Posterior vena cava (tissue), 2 donors: ENCODE measurements at places on chromosomes 12 and 14.
A peak's percentile ranks its signal among the peaks of the same experiment; 100 is the strongest.

DNA sequence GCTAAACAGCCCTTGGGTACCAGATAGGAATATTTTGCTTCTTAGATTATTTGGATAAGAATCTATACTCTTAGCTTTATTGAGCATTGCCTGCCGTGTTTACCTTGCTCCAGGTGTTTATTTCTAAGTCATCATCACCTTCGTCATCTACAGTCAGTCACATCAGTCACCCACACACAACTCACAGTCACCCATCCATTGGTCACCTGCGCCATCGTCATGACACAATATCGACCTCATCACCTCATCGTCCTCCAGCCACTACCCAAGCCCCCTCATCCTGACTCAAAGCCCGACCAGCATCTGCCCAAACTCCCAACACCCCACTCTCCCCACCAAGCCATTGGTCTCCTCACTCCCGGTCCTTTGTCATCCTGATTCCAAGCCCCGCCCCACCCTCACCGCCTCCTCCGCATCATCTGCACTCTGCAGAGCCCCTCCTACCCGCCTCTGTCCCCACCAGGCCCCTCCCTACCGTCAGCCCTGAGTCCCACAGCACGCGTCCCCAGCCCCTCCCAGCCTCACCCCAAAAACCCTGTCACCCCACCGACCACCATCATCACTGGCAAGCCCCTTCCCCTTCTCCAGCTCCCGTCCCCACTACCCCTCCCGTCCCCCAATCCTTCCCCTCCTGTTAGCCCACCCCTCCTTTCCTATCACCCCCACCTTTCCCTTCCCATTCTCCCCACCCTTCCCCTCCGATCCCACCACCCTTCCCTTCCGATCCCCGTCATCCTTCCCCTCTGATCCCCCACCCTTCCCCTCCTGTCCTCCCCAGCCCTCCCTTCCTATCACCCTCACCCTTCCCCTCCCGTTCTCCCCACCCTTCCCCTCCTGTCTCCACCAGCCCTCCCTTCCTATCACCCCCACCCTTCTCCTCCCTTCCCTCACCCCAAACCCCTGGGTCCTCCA is 9.8 kb downstream of the DLK1 start:
- DNase-seq, result peak; percentile 44

- no peak for DNase-seq
Observed at GRCh38 chr12:6376870-6377666, 1.7 kb upstream of the SCNN1A start.

DNA sequence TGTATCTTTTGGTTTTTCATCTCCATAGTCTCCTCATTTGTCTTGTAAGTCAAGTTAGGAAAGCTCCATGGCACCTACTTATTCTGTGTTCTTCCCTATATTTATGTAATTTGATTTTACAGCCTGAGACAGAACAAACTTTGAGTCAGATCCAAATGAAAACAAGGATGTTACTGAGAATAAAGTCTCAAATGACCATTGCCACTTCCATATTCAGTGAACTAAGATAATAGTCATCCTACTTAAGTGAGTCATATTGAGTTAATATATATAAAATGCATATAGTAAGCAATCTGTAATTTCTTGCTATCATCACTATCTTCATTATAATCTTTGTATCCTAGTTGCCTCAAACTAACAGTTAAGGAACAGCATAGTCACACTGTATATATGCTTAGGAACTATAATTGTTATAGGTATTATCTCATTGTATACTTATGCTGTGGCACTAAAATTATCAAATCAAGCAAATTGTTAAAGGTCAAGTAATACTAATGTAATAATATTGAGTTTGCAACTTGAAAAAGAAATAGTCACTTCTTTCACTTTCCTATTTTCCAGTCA is 30.8 kb downstream of the TMTC3 start:
- DNase-seq, result no peak

- DNase-seq, result peak; percentile 80
Observed at GRCh38 chr14:106308839-106309389, 782.5 kb downstream of the TMEM121 start.

GRCh38 chr12:5807090-5807414 is 138.0 kb downstream of the ANO2 start:
- DNase-seq, result no peak

- DNase-seq, result no peak
Observed at GRCh38 chr12:117360222-117360550, 1.2 kb downstream of the NOS1 start.

- no peak for DNase-seq
Observed at GRCh38 chr14:99527427-99528076, 46.3 kb downstream of the CCNK start.

DNA sequence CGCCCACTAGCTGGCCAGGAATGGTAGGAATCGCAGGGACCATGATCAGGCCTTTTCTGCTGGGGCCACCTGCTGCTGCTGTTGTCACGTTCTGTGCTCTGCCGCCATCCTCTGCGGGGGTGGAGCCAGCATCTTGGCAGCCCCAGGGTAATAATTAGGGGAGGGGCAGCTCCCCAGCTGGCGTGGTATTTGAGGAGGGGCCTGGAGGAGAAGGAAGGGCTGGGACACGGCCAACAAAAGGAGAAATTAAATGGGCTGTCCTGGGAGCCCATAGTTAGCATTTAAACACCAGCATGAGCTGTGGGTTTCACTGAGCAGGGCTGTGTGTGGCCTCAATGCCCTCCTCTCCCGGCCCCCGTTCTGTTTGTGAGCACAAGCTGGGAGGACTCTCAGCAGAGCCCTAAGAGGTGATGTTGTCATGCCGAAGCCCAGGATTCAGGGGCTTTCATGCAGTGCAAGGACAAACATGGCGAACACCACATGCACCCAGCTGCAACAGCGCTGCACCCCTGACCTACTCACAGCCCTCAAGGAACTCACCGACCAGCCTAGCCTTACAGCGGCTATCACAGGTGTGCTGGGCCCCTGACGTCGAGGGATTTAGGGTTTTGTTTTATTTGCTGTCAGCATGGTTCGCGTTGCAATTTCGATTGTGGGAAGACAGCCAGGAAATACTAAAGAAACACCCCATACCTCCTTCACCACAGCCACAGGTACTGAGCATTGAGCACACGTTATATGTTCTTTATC is 324.3 kb downstream of the CACNA1C start:
- DNase-seq, result no peak

GRCh38 chr12:40819436-40820108 is 127.3 kb downstream of the CNTN1 start:
- DNase-seq, result peak; percentile 54

DNA sequence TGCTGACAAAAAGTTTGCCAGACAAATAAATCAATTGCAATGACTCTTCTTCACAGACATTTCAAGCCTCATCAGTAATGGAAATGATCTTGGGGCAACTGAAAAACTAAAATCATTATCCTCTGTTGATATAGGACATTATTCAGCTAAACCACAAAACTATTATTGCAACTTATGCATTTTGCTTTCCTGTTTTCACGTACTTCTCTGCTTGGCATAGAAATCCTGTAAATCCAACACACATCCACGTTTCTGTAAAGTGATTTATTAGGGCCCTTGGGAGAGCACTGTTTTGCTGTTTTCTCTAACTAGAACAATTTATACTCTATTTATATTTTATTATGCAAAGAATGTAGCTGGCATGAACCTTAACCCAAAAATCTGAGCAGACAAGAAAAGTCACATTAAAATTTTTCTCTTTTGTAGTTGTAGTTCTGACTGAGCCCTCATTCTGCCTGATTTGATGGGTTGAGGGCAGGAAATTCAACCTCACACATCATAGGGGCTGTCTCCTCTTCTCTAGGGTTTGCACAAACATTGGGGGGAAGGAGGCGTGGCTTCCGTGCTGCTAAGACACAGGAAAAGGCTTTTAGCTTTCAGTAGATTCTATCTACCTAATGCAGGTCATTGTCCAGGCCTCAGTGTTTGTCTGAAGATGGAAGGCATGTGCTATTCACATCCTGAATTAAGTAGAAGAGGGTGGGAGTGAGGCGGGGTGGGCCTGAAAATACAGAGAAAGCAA is 11.5 kb upstream of the NUP107 start:
- DNase-seq, result no peak

DNA sequence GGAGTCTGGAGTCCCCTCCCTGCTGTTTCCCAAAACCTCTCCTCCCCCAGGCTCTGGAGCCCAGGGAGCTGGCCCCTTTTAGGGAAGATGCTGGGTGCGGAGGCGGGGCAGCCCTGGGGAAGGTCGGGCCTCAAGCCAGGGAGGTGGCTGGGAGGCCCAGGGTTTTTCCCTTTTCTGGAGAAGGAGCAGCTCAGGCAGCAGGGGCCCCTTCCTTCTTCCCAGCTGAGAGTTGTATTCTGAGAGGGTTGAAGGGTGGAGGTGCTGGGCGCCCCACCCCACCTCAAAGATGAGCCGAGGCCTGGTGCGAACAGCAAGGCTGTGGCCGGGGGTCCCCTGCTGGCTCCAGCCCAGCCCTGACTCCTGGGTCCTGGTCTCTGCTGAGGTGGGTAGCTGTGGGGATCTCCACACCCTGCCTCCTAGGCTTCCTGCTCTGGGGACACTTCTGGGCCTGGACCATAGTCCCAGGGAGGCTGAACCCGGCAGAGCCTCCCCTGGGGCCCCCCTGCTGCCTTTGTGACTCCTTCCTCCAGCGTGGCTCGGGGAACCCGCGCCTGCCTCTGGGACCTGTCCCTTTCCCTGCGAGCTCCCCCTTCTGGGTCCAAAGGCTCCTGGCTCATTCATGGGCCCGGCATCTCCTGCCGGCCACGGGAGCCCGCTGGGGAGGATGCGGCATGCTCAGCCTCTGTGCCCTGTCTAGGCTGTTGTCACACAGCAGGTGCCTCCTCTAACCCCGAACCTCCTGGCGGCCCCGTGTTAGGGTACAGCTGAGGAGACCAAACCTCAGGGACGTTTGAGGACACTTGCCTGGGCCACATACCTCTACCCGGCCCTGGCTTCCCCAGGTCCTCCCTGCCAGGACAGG is 4.4 kb downstream of the TRMT61A start:
- no peak for DNase-seq

DNA sequence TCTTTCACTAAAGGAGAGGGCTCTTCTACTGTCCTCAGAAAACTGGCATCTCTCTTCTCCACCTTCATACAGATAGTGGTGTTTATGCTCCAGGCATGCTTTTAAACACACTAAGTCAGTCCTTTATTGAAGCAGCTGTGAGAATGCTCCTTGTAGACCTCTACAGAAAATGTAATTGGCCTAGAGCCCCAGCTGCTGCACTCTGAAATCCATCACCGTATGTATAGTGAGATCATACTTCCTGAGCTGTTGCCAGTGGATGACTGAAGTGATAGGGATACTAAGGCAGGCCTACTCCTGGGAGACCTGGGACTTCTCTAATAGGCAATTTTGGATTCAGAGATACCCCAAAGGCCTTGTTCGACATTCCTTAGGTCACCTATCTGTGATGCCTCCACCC is 535.4 kb downstream of the RPS29 start:
- no peak for DNase-seq

- DNase-seq, result no peak
Observed at GRCh38 chr12:22312336-22312735, 22.2 kb downstream of the ST8SIA1 start.

DNA sequence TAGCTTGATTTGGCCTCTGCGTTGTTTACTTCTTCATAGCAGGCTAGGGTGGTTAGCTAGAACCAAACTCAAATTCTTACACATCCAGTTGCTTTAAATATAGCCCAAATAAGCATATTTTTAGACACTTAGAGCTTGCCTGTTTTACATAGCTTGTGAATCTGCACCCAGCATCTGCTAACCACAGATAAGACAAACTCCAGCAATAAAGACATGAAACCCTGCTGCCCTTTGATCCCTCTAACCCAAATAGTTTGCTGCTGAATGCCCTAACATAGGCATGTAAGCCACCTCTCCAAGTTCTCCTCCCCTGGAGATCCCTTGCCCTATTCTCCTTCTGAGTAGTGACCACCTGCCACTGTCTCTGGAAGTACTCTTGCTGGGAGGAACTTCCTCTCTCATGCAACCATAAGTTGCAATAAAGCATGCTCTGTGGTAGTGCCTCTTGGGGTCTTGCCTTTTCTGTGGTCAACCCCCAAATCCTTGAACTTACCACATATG is 185.6 kb downstream of the TMEM117 start:
- DNase-seq, result no peak

- no peak for DNase-seq
Observed at GRCh38 chr12:104963757-104964156, 5.7 kb upstream of the SLC41A2 start.

DNA sequence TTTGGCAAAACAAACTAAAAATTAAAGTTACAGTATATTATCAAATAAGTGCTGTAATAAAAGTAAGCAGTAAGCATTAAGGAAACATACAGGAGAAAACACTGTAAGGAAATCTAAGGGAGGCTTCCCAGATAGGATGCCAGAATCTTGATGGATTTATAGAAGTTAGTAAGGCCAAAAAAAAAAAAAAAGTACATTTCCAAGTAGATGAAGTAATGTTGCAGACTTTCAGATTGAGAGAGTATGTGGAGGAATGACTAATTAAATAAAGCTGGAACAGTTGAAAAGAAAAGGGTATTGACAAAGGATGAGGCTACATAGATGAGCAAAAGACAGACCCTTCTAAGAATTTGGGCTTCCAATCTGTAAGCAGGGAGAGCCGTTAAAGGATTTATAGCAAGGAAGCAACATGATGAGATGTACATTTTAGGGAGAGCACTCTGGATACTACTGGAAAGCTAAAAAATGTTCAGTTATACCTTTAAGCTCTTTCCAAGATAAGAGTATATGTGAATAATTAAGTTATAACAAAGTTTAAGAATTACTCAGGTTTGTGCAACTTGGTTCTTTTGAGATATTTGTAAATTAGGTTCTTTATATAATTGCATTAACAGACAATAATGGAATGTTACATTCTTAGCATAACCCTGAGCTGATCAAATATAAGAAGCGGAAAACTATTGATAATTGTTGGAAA is 87.5 kb upstream of the MON2 start:
- DNase-seq, result no peak

GRCh38 chr14:80388980-80389711 is 177.8 kb upstream of the DIO2 start:
- DNase-seq, result no peak

DNA sequence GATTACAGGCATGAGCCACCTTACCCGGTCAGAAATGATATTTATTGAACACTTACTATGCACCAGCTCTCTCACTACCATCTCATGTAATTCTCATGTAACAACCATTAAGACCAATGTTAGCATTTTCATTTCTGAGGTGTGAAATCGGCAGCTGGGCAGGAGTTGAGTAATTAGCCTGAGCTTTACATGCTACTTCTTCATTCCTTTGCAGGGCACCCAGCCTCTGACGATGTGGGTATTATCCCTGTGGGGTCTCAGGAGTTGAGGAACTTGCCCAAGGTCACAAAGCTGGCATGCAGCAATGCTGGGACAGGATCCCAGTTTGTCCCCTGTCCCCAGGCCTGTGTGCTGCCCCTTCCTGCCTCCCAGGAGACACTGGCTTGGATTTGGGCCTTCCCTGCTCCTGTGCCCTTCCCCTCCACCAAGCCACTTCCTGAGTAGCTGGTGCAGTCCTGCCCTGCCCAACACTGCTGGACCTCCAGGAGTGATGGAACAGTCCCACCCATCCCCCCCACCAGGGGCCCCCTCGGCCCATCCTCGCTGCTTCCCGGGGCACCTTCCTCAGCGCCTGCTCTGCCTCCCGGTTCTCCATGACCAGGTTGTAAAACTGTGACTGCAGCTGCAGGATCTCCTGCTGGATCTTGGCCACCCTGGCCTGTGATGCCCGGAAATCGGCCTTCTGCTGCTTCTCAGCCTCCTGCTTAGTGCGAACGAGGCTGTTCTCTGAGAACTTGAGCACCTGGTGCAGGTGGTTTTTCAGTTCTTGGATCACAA is 14.7 kb downstream of the RITA1 start:
- DNase-seq, result no peak
